ENCODE measurements at places on chromosomes 6 and 20.

GRCh38 chr6:167549213-167549612 is 224.3 kb downstream of the TTLL2 start:
- no peak for DNase-seq

DNA sequence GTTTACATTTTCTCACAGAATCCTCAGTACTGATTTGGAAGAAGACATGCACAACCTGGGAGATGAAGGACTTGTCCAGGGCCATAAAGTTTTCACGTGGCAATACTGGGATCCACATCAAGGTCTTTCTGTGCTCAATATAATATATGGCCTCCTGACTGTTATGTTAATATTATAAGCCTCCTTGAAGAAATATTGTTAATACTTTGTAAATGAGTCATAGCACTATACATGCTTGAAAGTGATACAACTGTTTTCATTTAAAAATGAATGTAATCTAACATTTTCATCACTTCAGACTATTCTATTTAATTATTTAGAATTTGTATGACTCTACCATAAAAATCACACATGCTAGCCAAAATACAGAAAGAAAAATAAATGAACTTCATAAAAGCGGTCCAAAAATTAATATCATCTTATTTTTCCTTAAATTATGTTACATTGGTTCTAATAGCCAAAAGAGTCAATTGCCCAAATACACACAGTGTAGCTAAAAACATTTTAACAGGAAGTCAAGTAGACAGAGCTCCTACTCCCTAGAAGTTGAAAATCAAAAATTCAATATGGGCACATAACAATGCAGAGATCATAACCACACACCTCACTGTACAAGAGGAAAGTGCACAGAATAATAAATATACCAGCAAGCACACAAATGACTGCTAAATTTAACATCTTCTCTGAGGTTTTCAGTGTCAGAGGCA is 188.0 kb upstream of the HDDC2 start:
- no peak for DNase-seq

DNA sequence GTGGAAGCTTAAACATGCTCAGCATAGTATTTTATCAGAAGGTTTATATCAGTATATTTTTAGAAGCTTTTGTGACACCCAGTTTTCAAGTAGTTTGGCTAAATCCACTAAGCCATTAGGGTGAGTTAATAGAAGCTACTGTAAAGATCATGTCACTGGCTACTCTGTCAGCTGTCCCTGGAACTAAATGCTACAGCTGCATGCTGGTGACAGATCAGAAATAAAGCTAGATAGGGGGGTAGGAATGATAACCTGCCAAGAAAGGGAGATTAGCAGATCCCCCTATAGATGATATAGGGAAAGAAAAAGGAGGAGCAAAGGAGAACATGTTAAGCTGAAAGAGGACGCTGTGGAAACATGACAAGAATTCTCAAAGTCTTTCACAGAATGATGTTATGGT is 363.2 kb downstream of the QKI start:
- DNase-seq, result no peak

DNA sequence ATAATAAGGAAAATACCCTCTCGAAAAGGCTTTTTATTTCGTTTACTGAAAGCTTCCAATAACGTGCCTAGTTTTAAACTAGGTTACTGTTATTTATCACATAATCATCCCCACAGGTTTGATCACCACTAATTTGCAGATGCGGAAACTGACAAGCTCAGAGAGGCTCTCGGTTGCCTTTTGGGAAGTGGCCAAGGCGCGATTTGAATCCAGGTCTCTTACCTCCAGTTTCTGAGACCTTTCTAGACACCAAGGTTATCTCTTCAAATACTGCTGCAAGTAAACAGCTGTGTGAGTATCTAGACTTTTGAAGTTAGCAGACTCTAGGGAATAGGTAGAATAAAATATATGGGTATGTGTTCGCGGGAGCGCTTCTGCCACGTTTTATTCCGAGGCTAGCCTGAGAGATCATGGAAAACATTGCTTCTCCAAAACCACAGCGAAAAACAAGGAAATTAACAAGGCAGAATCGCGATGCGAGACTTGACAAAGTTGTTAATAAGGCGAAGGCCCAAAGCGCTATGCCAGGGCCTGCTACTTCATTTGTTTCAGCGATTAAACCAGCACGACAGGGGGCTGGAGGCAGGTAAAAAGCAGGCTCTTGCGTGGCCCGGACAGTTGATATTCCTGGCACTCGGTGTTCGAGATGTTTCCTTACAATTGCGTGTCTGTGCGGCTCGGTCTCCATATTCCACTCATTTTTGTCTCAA is 1.8 kb upstream of the JARID2 start:
- no peak for DNase-seq

- no peak for DNase-seq
Observed at GRCh38 chr20:25300496-25301170, 52.7 kb downstream of the PYGB start.

DNA sequence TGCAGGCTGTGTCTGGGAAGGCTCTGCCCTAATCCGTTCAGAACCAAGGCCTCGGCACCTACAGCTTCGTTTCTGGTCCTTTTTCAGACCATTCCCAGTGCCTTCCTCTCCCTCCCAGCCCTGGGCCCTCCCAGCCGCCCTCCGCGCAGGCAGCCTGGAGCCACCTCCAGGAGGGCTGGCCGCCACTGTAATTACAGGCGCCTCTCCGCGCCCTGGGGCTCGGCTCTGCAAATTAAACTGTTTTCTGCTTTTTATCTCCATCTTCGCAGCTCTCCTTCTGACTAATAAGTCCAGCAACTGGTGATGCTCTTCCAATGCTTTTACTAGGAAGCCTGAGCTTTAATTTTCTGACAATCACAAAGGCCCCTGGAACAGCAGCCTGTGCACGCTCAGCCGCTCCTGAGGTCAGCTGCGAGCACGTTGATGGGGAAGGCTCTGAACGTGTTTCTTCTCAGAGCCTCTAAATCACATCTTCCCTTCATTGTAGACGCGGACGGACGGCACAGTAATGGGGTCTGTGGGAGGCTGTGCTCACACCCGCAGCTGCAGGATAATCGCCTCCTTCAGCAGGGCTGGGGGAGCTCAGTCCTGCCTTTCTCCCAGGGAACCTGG is 194.6 kb downstream of the DLL1 start:
- DNase-seq, result no peak

DNA sequence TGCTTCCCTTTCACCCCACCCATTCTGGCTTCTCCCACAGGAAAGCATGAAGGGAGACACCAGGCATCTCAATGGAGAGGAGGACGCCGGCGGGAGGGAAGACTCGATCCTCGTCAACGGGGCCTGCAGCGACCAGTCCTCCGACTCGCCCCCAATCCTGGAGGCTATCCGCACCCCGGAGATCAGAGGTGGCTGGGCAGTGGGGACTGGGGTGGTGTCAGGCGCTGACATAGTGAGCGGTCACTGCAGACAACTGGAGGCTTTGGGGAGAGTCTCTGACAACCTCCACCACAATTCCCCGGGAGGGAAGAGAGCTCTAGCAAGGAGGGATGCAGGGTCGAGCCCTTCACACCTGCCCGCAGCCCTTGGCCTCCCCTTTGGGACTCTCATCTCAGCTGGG is 18.1 kb downstream of the DNMT3B start:
- no peak for DNase-seq

DNA sequence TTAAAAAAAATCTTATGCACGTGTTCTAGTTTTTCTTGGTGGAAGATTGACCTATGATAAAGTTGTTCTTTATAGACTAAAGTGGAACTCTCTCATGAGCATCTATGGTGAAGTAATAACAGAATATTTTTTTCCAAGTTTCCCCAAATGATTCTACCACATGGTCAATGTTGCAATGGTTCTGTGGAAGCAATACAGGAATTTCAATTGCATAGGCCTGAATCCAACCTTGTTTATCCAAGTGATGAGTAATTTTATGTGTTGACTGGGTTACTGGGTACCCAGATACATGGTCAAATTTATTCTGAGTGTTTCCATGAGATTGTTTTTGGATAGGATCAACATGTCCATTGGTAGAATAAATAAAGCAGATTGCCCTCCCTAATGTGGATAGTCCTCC is 581.5 kb downstream of the MMUT start:
- DNase-seq, result no peak

DNA sequence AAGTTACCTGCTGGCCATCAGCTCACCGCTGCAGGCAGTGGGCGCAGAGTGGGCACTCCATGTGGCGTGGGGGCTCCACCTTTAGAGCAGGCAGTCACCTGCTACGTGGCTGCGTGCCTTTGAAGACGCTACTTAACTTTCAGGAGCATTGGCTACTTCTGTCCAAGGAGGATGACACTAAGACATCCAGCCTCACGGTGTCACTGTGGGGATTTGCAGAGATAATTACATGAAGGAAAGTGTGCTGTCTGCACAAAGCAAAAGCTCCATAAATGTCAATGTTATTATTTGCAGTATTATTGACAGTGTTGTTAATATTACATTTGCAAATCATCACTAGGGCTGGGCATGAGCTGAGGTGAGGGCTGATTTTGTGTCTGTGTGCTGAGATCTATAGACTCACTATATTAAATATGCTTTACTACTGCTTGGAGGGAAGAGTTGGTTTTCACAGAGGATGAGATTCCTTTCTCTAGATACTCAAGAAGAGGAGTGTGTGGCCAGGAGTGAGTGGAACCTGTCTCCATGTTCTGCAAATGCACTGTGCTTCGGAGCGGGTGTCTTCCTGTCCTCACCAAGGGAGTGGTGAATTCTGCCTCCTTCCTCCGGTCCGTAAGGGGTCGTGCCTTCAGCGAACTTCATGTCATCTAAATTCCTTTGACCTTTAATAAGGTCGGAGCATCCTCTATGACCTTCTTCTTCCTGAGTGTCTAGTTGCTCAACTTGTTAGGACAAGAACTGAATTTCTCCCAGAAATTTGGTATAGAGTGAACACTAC is 165.8 kb upstream of the SYNDIG1 start:
- no peak for DNase-seq

Data from NCI-H2029 (cell line).